ENCODE measurements at places on chromosomes 2 and 18. TPM values are rescaled to one million over a fixed set of nuclear protein-coding genes. Genes with fewer than 3 reads are reported as not detected.

- DNase-seq = no peak
Observed at GRCh38 chr2:121947674-121948073, 192.2 kb downstream of the TSN start.

SERPINB4 gene
- total RNA-seq = not detected

DNA sequence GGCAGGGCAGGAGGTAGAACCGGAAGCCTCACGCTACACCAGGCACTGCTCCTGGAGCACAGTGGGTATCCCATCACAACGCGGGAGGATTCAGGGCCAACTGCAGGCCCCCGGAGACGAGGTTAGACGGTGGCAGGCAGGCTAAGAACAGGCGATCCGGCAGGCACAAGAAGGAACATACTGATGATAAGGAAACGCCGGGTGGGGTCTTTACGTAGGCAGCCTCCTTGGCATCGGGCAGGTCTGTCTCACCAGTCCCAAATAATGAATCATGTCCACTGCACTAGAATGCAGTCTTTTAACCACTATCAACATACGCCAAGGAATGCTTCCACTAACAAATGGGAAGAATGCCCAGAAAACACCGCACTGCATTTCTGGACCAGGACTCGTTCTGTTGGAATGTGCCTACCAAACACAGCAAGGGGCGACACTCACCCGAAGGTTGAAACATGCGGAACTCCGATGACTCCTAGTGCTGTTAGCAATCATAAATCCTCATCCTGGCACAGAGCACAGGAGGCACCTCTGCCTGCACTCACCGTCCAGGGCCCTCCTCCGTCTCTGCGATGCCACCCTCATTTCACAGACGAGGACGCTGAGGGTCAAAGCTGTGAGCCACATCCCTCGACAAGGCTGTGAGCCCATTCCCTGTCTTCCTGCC is 35.2 kb downstream of the ZNF516 start:
- DNase-seq = no peak

- no peak for DNase-seq
Observed at GRCh38 chr2:180933332-180933731, 47.1 kb upstream of the UBE2E3 start.

DNA sequence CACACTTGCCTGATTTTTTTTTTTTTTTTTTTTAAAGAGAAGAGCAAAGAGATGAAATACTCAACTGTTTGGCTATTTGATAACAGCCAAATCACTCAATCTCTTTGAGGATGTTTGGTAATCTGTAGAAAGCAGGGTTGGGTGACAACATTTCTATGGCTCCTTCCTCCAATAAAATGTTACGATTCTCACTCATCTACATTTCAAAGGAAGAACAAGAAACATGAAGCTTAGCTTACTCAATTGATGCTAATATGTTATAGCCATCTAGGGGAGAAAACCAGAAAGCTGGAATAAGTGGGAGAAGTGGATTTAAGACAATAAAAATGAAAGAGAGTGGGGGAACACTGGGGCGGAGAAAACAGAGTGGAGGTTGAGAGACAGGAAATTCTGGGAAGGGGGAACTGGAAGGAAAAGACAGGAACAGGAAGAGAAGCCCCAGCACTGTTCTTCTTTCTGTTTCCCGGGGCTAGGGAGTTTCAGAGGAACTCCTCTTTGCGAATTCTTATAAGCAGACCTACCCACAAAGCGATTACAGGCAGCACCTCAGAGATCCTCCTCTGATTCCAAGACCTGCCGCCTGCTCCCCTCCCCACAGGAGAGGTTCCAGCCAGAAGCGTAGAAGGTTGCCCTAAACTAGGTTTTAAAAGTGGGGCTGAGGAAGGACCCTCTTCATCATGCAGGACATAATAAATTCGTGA is 13.3 kb downstream of the ST3GAL5 start:
- no peak for DNase-seq

DNA sequence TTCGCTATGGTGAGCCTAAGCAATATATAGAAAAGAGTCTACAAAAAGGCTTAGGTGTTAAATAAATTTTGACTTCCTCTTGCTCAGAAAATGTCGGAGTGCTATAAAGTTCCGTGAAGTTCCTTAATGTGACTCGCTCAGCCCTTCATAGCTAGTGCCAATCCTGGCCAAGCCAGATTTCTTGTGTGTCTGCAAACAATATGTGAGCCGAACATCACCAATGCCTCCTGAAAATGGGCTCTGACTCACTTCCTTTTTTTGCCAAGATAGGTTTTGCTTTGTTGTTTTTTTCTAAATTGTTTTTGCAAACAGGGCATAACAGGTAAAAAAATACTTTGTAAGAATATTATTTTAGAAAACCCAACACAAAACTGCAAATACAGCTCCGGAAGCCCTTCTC is 26.1 kb downstream of the CDC42EP3 start:
- DNase-seq = no peak

DNA sequence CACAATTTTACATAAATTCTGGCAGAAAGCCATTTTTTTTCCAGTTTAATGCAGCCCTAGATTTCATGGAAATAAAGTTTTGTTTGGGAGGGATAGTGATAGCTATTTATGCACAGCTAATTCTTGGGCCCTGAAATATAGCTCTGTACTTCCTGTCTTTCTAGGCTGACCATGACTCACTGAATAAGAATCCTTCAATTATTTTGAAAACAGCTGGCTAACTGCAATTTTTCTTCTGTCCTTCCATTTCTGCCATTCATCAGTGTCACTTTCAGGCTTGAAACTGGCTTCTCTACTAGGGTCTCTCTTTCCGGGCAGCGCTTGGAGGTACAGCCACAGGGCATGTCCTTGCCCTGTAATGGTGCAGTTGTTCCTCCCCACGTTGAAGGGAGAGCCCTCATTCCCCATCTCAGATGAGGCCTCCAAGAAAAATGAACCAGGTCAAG is 97.1 kb upstream of the TMEM178A start:
- DNase-seq = no peak

GRCh38 chr2:37230581-37230980 is 815 bp downstream of the CEBPZ start:
- no peak for DNase-seq

KDSR gene
- total RNA-seq = 18.9 TPM

CCT4 gene
- total RNA-seq = 90.5 TPM

GRCh38 chr2:88078643-88079172 is 11.1 kb downstream of the SMYD1 start:
- DNase-seq = no peak

DNA sequence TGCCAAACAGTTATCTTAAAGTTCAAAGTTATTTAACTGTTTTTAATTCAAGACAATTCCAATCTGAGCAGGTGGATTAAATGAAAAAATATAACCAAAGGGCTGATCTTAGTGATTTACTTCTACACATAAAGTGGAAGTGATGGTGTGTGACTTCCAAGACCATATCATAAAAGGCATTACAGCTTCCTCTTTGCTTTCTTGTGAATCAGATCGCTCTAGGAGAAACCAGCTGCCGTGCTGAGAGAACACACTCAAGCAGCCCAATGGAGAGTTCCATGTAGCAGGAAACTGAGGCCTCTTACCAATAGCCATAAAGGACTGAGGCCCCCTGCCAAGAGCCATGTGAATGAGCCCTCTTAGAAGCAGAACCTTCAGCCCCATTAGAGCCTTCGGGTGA is 197.4 kb downstream of the NBAS start:
- no peak for DNase-seq

RNF144A gene
- 53.9 TPM for total RNA-seq

HAAO gene
- 2.7 TPM for total RNA-seq

GRCh38 chr18:67608615-67609273 is 92.2 kb upstream of the DSEL start:
- DNase-seq = no peak

DSC1 gene
- not detected for total RNA-seq

All from cerebellum (tissue), 4 donors.